ENCODE measurements at places on chromosomes 16 and 17. TPM values are rescaled to one million over a fixed set of nuclear protein-coding genes. Genes with fewer than 3 reads are reported as not detected.

DPEP3 gene
- 0.20 TPM for total RNA-seq

DNA sequence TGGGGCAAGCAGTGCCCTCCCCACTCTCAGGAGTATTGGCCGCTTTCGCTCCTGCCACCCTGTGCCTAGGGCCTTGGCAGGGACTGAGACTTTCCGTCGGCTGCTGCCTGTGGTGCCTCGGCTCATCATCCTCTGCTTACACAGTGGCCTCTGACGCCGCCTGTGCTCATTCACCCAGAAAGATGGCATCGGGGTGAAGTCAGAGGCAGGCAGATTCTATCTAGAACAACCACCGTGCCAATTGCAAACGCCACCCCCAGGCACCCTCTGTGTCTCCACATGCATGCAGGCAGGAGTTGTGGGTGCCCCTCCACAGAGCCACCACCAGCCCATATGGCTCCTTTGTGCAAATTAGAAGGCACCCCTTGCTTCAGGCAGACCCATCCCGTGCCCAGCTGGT, 154.2 kb upstream of the GSE1 start:
- no peaks in the 10 kb centered on the region for H3K36me3 ChIP-seq
- H3K4me1 ChIP-seq = peaks cover 1% of the 10 kb centered on the region
- no peak overlapping the region for H3K27ac ChIP-seq
- H3K4me3 ChIP-seq = no peak overlapping the region
- peaks cover 23% of the 10 kb centered on the region for H3K27me3 ChIP-seq

SF3B3 gene
- total RNA-seq = 329 TPM

DNA sequence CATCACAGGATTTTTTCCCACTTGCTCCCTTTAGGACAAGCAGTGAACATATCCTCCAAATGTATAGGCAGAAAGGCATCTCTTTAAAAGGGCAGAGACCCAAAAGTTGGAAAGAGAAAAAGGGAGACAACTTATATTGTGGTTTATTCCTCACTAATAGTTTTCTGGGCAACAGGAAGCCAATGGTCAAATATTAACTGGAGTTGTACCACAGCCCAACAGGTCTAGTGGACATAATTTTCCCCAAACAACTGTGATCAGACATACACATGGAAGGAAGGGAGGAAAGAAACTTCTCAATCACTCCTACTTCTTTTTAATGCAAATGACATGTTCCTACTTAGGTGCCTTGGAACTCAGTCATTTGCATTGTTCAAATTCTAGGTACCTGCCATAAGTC, 78.4 kb downstream of the SOX9 start:
- H3K4me3 ChIP-seq = no peak overlapping the region
- no peaks in the 10 kb centered on the region for H3K4me1 ChIP-seq
- no peaks in the 10 kb centered on the region for H3K27me3 ChIP-seq
- H3K36me3 ChIP-seq = no peaks in the 10 kb centered on the region
- H3K27ac ChIP-seq = no peak overlapping the region
- DNase-seq = no peak

NPIPB6 gene
- 1.5 TPM for total RNA-seq

DNA sequence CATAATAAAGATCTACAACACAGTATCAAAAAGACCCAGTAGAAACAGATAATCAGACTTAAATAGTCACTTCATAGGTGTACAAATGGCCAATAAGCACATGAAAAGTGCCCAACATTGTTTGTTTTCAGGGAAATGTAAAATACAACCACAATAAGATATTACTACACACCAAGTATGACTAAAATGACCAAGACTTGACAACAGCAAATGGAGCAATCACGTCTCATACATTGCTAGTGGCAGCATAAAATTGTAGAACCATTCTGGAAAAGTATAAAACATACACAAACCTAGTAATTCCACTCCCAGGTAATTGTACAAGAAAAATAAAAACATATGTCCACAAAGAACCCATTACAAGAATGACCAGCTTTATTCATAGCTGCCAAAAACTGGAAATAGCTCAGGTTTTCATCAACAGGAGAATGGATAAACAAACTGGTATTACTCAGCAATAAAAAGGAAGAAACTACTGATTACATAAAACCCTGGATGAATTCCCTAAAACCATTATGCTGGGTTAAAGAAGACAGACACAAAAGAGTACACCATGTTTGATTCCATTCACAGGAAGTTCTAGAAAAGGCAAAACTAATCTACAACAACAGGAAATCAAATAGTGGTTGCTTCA, 85.6 kb downstream of the TTC19 start:
- H3K4me3 ChIP-seq = no peak overlapping the region
- H3K4me1 ChIP-seq = peaks cover 18% of the 10 kb centered on the region
- H3K27me3 ChIP-seq = no peaks in the 10 kb centered on the region
- peaks cover 61% of the 10 kb centered on the region for H3K36me3 ChIP-seq

B4GALNT2 gene
- not detected for total RNA-seq

KRTAP3-1 gene
- not detected for total RNA-seq

Measured in activated CD4-positive, alpha-beta memory T cell treated with anti-CD3 and anti-CD28 coated beads, Interleukin-2, amount 10 ng/mL, durations not matched to agents 7 days and 5 days (primary cell).